ENCODE measurements at places on chromosomes 3 and 15.

DNA sequence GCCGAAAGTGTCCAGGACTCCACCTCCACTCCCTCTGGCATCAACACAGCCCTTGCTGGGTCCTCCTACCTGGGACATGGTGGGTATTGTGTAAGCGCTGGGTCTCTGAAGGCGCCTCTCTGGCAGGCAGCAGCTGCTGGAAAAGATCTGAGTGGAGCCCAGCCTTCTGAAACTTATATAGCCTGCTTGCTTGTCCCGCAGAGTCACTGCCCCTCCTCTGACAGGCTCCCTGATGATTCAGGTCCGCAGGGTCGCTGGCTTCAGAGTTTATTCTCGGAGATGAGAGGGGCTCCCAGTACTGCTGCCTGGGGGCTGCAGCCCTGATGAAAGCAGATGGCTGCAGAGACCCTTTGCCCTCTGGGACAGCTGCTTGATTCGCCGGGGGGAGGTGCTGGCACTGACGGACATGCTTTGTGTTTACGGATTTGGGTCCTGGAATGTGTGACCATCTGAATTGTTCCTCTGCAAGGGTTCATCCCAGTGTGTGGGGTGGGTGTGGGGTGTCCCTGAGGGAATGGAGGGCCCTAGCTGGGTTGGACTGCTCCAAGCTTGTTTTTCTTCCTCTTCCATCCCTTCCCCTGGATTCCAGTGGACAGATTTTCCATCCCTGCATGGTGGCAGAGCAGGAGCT is at the start of gene MUSTN1:
TSS of gene MUSTN1 (minus strand) at position 149 of the 631 bp plus-strand sequence. CDS start at position 78, 71 bp downstream.
- DNase-seq: no peak

- no peak for DNase-seq
These were observed 418.3 kb downstream of the OTOL1 start for GRCh38 chr3:161914703-161915417.

GRCh38 chr3:104279617-104280016 is 1087.1 kb upstream of the ALCAM start:
- no peak for DNase-seq

- DNase-seq: peak; percentile 44
These were observed 18.8 kb upstream of the IQSEC1 start for GRCh38 chr3:13091898-13092611.

- no peak for DNase-seq
These were observed 112.7 kb downstream of the TNIK start for GRCh38 chr3:171347301-171348039.

- no peak for DNase-seq
These were observed 75.8 kb upstream of the LIPC start for GRCh38 chr15:58355973-58356372.

DNA sequence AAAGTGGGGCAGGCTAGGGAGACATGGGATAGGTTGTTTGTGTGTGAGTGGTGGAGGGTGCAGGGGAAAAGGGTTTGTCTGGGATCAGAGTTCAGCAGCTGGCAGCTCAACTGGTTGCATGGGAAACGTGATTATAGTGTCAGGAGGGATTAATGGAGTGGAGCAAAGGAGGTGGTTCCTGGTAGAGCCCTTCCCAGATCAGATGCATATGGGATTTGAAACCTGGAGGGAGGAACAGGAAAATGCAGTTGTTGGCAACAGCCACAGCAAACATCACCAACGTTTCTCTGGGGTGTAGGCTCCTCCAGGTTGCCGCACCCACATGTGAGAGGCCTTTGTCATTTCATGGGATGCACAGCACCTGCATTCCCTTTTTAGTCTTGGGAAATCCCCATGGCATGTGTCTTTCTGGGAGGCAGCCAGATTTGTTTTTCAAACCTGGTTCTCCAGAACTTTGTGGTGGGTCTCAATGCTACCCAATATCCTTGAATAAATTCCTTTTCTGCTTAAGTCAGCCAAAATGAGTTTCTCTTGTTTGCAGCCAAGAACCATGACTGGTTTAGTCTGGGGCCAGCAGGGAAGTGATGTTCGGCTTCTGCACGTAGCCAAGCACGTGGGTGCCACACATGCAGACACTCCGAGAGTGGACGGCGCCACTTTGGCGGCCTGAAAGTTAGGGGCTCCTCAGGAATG is 61.3 kb downstream of the BDH1 start:
- DNase-seq: no peak

GRCh38 chr3:18729671-18730070 is 304.5 kb upstream of the SATB1 start:
- no peak for DNase-seq

- no peak for DNase-seq
These were observed 907 bp upstream of the HERC1 start for GRCh38 chr15:63834500-63835210.

GRCh38 chr15:91936182-91936775 is 82.8 kb downstream of the SLCO3A1 start:
- no peak for DNase-seq

DNA sequence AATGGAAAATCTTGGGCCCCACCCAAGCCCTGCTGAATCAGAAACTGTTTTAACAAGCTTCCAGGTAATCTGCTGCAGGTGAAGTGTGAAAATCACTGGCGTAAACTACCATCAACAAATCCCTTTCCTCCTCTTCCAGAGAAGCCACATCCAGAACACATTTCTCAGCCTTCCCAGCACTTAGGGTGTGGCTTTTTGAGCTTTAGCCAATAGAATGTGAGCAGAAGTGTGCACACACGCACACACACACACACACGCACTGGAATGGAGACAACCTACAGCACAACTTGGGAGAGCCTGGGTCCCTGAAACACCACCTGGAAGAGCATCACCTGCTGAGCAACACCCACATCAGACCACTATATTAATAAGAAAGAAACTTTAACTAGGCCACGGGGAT is 98.6 kb downstream of the OSBPL10 start:
- DNase-seq: no peak

- DNase-seq: no peak
These were observed 656.0 kb downstream of the MCTP2 start for GRCh38 chr15:94887391-94887790.

DNA sequence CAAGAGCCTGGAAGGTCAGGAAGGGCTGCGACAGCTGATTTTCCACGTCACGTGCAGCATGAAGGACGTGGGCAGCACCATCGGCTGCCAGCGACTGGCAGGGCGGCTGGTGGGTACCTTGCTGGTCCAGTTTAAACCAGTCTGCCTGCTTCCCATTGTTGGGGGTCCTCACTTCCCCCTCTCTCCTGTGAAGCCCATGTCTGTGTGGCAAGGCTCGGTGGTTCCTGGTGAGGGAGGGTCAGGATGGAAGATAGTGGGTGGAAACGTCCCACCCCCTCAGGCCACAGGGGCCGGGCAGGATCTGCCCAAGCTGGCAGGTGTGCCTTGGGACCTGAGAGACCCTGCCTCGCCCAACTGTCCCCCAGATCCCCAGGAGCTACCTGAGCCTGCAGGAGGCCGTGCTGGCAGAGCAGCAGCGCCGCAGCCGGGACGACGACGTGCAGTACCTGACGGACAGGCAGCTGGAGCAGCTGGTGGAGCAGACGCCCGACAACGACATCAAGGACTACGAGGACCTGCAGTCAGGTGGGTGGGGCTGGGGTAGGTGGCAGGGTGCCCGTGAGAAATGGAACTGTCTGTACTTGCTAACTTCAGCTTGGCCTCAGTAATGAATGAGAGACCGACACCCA is 108.2 kb downstream of the LRRK1 start:
- no peak for DNase-seq

GRCh38 chr3:65170390-65171042 is 482.7 kb upstream of the ADAMTS9 start:
- no peak for DNase-seq

GRCh38 chr3:158717576-158717975 is 14.7 kb downstream of the RARRES1 start:
- DNase-seq: no peak

DNA sequence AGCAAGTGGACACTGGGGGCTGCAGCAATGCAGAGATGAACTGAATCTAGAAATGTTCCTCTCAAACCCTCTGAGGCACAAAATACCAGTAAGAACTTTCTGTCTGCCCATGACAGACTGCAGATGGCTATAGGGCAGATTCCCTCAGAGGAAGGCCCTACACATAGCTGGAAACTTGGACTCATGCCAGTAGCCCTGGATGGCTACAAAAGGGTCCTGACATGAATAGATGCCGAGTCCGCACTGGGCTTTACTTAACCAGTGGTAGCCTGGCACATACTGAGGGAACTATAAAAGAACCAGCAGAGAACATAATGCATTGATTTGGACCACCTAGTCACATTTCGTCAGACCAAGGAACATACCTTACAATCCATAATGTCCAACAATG is 66.7 kb downstream of the C3orf80 start:
- no peak for DNase-seq

- no peak for DNase-seq
These were observed 35.0 kb upstream of the PLCL2 start for GRCh38 chr3:16849795-16850194.

DNA sequence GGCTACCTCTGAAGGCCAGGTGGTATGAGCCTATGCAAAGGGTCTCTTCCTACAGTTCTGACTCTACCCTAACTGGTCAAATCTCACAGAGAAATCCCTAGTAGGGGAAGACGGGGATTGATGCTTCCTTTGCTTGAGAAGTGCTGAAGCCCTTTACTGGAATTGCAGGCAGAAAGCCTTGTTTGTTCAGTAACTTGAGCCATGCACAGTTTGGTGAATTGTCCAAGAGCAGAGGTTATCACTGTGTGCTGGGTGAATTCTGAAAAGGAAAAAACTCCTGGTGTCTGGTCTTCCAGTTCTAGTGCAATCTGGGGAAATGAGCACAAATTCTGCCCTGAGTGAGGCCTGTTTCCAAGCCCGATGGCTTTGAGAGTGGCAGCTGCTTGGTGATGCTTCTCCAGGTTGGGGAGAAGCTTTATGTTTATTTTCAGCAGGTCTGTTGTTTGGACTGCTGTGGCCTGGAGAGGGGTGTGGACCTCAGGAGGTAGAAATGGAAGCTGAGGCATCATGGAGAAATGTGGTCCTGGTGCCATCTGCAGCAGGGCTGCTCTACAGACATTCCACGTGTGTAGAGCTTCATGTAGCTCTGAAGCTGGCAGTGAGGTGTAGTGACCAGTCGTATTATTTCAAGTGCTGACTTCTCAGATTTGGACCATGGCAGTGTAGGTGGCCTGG is 60.9 kb downstream of the ARNT2 start:
- no peak for DNase-seq

GRCh38 chr3:78268716-78269668 is 1229.1 kb downstream of the ROBO2 start:
- DNase-seq: no peak

DNA sequence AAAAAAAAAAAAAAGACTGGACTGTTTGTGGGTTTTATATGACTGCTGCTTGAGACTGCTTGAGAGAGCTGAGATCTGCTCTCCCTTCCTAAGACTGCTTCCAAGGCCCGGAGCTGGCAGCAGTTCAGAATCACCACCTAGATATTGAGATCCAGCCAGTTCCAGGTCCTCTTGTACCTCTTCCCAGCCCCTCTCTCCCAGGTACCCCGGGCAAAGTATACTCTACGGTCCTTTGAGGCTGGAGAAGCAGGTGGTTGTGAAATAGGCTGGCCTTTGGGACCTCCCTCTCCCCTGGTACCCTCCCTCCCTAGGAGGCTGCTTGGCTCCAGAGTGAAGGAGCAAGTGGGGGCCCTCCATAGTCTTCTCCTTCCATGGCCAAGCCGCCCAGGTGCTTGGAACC is 12.6 kb upstream of the BAHD1 start:
- DNase-seq: no peak

GRCh38 chr3:106425026-106425425 is 556.2 kb upstream of the CBLB start:
- no peak for DNase-seq

GRCh38 chr15:100595964-100596363 is 6.0 kb downstream of the LINS1 start:
- no peak for DNase-seq

- DNase-seq: no peak
These were observed 25.9 kb downstream of the MYO9A start for GRCh38 chr15:72092006-72092405.

GRCh38 chr15:26771578-26772153 is 1.2 kb downstream of the GABRB3 start:
- DNase-seq: no peak

- DNase-seq: no peak
These were observed 7.7 kb upstream of the FGD5 start for GRCh38 chr3:14810801-14811661.

DNA sequence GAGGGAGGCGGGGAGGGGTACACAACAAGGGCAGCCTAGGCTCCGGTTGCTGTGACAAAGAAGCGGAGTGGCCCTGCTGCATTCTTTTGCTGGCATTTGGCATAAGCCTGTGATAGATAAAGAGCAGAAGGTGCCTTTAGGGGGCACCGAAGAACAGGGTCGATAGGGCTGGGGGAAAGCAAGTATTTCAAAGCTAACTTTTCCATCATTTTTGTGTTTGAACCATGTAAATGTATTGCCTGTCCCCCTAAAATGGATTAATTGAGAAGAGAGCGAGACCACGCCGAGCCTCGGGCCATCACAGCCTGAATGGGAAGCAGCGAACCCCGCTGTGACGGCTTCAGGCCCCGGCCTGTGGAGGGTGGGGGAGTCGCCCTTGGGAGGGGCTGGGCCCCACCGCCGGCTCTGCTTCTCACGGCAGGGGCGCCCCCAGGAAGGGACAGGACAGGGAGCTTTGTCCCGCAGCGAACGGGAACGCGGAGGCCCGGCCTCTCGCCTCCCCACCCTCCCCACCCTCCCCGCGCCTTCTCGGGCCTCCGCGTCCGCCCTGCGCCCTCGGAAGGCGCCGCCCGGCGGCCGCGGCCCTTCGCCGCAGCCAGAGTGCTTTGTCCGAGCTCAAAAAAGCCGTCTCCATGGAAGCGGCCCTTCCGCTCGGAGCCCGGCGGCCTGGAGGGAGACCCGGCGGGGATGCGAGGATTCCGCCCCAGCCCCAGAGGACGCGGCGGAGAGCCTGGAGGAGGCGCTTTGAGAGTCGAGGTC is 32.4 kb upstream of the ALDH1L1 start:
- DNase-seq: no peak

DNA sequence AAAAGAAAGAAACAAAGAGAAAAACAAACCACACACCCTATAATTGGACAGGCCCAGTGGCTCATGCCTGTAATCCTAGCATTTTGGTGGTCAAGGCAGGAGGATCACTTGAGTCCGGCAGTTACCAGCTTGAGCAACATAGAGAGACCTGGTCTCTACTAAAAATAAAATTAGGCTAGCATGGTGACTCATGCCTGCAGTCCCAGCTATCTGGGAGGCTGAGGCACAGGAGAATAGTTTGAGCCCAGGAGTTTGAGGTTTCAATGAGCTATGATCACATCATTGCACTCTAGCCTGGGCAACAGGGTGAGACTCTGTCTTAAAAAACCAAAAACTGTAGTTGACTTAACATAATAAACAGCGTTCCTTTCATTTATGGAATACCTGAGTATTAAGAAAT is 72.3 kb upstream of the ST3GAL6 start:
- DNase-seq: no peak

- DNase-seq: no peak
These were observed 24.8 kb downstream of the TMOD2 start for GRCh38 chr15:51775967-51776816.

Data from stimulated activated CD4-positive, alpha-beta T cell treated with anti-CD3 and anti-CD28 coated beads, Interleukin-15, amount 100 ng/mL, for 48 hours (primary cell).